Hematopoietic multipotent progenitor cell (in vitro differentiated cells): ENCODE measurements at places on chromosomes 1 and 21. TPM values are rescaled to one million over a fixed set of nuclear protein-coding genes. Genes with fewer than 3 reads are reported as not detected.

The UTP11 gene
- total RNA-seq, result 11.3 TPM

The ROR1 gene
- under 0.01 TPM for total RNA-seq

The C1QA gene
- total RNA-seq, result 0.27 TPM

The SLC1A7 gene
- total RNA-seq, result not detected

The TTC24 gene
- total RNA-seq, result 15.3 TPM
